ENCODE measurements at places on chromosomes 1 and 21.

GRCh38 chr1:22204989-22205913, 62.4 kb upstream of the WNT4 start:
- no peak for DNase-seq

- no peak for DNase-seq
These were observed 408 bp downstream of the LMO4 start for GRCh38 chr1:87329051-87329525.

DNA sequence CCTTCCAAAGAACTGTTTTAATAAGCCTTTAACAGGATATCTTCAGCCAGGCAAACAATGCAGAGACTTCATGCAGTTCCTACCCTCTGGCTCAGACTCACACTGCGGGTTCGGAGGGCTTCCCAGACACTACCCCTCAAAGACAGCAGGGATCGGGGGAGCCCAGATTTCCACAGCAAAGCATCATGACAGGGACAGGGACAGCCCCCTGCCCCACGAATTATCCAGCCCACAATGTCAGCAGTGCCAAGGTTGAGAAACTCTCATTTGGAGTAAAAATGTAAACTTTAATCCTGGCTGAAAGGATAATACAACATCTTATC, 20.1 kb downstream of the NPHP4 start:
- no peak for DNase-seq

DNA sequence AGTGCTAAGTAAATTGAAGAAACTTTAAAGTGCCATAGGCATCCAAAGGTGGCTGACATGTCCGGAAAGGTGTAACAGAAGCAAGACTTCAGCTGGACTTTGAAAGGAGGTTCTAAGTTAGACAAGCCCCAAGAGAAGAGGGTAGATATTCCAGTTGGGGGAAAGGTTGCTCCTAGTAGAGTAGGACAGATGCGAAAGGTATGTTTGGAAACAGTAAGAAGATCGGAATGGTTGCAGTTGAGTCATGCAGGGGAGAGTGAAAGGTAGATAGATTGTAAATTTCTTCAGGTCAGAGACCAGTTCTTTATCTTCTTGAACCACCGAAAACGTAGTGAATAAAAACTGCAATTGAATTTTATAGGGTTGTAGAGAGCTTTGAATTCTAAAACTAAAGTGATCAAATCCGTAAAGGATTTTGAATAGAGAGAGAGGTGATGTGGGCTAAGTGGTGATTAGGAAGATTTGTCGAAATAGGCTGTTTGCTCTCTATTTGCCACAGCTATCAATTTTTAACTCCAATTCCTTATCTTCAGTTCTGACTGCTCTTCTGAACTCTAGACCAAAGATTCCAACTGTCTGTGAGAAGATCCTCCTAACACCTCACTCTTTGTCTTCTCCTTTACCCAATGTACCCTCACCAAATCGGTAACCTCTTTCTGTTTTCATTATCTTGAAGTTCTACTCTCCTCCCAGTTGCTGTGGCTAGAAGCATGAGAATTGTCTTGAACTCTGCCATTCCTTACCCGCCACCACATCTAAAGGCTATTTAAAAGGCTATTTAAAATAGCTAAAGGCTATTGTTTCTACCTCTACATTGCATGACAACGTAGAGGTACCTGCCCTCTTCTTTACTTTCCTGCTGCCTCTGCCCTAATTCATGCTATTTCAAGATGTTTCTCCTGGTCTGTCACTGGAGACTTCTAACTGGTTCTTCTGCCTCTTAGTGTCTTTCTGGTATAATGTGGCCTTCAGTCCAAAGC, 16.7 kb downstream of the MACF1 start:
- no peak for DNase-seq

DNA sequence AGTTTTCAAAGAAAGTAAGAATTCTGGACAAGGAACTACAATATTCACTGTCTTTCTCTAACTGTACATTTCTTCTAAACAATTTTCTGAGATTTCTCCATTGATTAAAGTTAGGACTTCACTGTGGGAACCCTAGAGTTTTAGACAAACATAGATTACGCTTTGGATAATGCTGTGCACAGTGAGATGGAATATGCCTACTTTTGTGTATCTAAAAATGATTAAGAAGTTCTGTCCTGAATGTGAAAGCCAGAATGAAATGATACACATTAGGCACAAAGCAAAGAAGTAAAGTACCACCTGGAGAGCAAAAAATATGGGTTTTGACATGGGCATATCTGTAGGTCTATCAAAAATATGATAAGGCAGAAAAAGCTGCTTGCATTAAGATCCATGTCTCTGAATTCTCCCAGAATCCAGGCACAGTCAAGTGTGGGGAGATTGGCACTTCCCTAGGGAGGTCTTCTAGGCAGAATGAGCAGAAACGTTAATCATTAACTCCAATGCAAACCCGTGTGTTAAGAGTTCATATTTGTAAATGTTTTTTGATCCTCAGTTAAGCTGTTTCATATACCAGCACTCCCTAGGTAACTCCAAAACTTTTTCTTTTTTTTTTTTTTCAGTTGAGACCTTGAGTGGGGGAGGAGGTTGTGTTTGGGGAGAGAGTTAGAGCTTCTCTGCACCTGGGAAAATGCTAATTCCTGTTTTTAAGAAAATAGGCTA, 467.1 kb downstream of the LMO4 start:
- DNase-seq = no peak

- no peak for DNase-seq
These were observed 1.3 kb downstream of the KDM5B start for GRCh38 chr1:202806845-202807450.

DNA sequence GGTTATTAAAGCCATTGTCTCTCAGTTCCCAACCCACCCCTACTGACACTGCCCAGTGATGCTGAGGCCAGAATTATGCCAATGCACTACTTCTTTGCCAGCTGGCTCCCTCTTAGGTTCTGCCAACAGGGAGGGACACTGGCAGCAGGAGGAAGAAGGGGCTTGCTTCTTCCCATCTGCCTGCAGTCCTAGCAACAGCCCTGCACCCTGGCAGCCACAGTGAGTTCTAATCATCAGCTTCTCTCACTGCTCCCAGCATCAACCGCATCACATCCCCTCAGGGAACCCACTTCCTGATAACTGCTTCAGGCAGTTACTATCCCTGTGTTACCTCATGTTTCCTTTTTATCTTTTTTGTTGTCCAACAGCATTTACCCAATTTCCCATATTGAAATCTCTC, 86.2 kb downstream of the UBR4 start:
- DNase-seq = no peak

GRCh38 chr1:181140398-181140797, 51.9 kb downstream of the IER5 start:
- DNase-seq = no peak

GRCh38 chr1:8925406-8925805, 20.3 kb upstream of the CA6 start:
- DNase-seq = no peak

DNA sequence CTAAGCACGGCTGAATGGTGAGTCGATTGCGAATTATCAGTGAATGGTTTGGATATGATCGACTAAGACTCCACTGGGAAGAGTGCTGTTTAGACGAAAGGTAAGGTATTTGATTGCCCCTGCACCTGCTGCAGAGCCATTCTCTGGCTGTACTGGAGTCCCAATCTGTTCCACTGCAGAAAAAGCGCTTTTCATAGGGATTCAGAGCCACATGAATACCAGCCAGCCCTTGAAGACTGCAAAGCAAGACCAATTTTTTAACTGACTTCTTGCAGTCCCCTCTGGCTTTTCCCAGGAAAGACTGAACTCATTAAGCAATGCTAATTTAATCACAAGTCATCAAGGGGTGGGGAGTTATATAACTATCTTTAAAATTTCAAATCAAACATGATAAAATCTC, 1.3 kb downstream of the GREM2 start:
- DNase-seq = no peak

- DNase-seq = no peak
These were observed 139.1 kb upstream of the DPT start for GRCh38 chr1:168867941-168868634.

DNA sequence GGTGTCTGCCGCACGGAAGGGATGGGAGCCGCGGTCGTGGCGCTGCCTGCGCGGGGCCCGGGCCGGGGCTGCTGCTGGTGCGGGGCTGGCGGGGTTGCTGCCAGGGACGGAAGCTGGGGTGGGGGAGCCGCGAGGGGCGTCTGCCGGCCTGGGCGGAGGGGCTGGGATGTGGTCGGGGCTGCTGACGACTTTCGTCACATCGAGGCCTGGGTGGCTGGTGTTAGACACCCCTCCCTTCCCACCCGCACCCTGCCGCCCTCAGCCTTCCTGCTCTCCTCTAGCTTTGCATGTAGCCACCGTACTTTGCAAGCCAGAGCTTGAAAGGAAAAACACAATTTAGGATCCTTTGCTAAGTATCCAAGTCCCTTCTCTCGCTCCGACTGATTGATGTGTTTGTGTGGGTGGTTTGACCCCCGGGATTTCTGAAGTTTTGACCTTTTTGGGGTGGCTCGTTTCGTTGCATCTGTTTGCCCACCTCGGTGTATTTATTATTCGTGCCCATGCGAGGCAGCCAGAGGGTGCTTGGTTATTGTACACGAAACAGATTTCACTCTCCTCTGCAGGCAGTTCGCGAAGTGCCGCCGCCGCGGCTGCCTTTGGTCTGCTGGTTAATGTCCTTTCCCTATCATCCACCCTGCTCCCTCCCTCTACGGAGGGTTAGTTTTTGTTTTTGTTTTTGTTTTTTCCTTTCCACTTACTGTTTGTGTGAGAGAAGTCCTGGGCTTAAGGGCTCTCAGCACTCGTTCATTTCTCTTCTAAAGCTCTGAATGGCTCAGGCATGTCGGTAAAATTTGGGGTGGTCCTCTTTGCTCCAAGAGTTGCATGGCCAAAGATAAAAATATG, 868 bp downstream of the C1orf21 start:
- no peak for DNase-seq

DNA sequence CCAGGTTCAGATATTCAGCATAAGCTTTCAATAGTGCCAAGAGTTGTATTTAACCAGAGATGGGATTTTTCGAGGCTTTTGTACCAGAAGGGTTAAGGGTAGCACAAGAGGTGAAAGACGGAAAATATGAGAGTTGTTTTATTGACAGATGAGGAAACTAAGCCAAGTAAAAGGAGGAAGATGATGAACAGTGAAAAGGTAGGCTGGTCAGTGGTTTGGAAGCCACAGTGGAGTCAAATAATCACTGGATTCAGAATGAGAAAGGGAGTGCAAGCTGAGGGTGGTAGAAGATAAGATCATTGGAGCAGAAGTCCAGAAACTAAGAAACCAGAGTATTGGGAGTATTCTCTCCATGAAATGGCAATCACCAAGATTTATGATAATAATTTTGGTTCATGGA, 45.7 kb downstream of the ANGPTL1 start:
- no peak for DNase-seq

GRCh38 chr1:198228925-198229324, 72.1 kb downstream of the NEK7 start:
- no peak for DNase-seq

- DNase-seq = no peak
These were observed 94.2 kb upstream of the SLC2A1 start for GRCh38 chr1:43052786-43053439.

DNA sequence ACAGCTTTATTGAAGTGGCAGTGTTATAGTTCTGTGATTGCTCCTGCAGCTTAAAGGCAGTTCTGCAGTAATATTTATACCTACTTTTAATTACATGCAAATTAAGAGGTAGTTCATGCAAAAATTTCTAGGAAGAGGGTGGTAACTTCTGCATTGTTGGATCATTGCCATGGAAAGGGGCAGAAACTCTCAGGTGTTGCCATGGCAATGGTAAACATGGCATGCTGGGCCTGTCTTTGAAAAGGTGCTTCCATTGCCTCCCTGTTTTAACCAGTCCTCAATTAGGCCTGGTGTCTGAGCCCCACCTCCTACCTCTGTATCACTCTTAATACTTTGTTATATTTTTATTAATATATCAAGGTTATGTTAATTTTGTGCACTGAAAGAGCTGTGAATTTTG, 104.7 kb downstream of the DISC1 start:
- DNase-seq = no peak

- peak; percentile 61 for DNase-seq
These were observed 42.5 kb upstream of the TMEM125 start for GRCh38 chr1:43227143-43227764.

DNA sequence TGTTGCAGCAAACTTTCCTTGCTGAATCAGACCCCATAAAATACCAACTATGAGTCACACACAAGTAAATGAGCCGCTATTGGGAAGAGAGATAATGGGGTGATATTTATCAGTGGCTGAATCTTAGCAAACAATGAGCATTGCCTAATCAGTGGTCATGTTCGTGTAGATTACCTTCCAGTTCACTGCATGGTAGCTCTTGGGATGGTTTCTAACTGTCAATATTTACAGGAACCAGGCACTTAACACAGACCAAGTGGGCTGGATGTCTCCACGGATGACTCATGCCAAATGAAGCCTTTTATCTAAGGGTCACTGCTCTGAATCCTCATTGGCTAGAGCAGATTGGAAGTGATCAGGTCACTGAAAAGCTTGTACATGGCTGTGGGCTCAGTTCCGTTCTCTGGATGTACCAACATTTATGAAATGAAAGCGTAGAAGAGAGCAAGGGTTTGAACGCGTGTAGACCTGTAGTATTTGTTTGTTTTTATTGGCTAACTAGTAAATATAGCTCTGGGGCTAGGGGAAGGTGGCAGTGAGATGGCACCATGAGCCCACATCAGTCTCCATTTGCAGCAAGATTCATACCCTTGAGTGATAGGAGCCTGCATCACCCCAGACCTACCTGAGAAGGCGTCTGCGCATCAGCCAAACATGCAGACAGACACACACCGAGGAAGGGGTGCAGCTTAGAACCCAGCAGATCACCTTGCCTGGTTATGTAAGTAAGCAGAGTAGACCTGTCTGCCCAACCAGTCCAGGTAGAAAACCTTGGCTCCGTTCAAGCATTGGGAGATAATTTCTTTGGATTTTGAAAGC, 153.3 kb downstream of the TOMM20 start:
- peak; percentile 61 for DNase-seq

DNA sequence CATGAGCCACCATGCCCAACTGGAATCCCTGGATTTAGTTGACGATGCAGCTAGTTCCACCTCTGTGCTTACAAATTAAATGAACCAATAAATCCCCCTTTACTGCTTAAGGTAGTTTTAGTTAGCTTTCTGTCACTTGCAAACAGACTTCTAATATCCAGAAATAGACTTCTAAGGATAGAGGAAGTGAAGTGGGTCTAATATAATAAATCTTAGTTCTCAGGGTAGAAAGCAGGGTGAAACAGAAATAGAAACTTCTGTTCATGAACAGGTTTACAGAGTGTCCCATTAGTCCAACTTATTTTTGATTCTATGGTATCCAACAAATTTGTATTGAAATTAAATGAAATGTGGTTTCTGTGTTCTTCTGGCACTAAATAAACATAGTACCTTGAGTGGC, 20.1 kb downstream of the BCAS2 start:
- no peak for DNase-seq

- DNase-seq = no peak
These were observed 29.1 kb downstream of the TMCO4 start for GRCh38 chr1:19770436-19771190.
